Mesenteric fat pad (tissue), 1 donor: ENCODE measurements at places on chromosomes 7 and 10.

- no peak for DNase-seq
Measured at GRCh38 chr7:121271916-121272315, 56.9 kb upstream of the WNT16 start.

GRCh38 chr10:132304756-132305509 lies 2.8 kb downstream of the STK32C start:
- peak; percentile 84 for DNase-seq

DNA sequence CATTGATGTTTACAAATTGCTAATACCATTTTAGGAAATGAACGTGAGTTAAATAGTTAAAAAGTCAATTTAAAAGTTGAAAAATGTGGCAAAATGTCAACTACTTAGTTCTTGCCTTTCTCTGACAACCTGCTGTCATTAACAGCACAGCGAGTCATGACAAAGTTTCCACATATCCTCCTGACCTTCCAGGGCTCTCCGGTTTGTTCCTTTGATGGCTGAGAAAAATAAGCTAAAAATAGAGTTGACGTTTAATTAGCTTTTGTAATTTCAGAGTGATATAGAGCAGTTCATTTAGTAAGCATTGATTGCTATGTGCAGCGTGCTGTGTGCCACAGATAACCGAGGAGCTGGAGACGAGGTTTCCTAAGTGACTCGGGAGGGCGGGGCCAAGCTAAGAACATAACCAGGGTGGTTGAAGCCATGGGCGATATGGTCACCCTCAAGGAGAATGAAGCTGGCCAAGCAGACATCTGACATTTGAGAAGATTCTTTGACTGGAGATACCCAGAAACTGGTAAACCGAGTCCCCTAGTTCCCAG lies 47.9 kb downstream of the OGDH start:
- DNase-seq = no peak

DNA sequence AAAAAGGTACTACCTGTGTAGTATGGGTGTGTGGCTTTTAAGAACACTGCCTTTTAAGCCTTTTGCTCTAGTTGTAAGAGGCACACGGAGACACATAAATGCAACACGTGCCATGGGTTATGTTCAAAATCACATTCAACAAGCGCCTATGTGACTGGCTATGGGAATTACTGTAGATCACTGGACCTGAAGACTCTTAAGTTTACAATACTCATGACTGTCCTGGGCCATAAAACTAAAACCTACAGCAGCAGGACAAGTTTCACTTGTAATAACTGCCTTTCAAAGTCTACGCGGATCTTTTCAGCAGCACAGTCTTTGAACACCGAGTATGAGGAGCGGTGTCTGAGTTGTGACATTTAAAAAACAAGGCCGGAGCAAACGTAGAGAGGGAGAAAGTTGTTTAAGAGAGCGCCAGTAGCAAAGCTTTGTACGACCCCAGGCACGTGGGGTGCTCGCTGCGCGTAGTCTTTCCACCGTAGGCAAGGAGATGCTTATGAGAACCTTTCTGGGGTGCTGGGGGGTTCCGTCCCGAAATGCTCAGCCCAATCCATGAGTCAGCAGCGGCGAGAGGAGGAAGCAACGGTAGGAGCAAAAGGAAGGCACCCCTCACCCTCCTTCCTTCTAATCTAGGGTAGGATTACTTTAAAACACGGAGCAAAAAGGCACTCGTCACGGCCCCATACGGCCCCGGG lies 662 bp downstream of the DNAJC2 start:
- DNase-seq = no peak

GRCh38 chr10:108097258-108097657 lies 932.8 kb upstream of the SORCS1 start:
- DNase-seq = no peak

DNA sequence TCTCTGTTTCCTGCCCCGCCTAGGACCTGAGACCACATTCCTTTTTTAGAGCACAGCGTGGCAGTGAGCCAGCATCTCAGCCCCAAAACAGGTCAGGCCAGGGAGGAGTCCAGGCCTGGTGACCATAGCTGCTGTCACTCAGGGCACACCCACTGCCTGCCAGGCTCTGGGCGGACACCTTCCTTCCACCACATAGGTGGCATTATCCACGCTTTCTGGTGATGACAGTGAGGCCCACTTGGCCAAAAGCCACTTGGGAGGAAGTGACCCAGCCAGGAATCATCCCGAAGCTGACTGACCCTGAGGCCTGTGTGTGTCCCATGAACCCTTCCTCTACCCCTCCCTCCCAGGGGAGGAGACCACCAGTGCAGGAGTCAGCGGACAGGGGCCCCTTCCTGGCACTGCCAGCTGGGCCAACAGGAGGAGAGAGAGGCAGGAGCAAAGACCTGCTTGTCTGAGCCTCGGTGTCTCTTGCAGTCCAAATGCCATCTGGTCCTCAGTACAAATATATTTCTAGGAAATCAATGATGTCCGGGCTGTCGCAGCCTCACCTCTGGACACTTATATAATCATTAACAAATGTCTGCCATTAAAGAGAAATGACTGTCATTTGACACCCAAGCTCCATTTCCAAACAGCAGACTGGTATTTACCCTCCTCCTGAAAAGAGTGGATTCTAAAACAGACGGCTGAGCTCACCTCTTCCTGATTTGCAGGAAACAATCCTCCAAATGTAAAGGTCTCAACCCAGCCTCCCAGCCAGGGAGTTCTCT lies 63.0 kb downstream of the ABRAXAS2 start:
- DNase-seq = no peak

- no peak for DNase-seq
Measured at GRCh38 chr10:72487116-72487515, 132.4 kb upstream of the DNAJB12 start.

DNA sequence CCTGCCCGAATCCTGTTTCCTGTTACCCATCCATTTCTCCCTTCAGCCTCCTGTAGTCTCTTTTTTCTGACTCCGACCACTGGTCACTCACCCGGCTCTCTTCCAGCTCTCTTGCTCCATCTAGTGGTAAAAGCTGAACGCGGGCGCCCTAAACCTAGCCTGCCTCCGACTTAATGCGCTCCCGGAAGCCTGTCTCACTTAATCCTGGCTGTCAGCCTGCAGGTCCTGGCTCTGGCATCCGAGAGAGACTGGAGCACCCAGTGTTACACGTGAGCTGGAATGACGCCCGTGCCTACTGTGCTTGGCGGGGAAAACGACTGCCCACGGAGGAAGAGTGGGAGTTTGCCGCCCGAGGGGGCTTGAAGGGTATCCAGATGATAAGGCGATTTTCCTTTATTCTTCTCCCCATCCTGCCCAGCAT lies 10.3 kb downstream of the SUMF2 start:
- peak; percentile 90 for DNase-seq

GRCh38 chr7:102967798-102968197 lies 55.0 kb downstream of the LRRC17 start:
- DNase-seq = no peak

- no peak for DNase-seq
Measured at GRCh38 chr10:112045938-112046337, 137.6 kb downstream of the GPAM start.

GRCh38 chr7:128374041-128374440 lies 12.6 kb upstream of the PRRT4 start:
- no peak for DNase-seq

DNA sequence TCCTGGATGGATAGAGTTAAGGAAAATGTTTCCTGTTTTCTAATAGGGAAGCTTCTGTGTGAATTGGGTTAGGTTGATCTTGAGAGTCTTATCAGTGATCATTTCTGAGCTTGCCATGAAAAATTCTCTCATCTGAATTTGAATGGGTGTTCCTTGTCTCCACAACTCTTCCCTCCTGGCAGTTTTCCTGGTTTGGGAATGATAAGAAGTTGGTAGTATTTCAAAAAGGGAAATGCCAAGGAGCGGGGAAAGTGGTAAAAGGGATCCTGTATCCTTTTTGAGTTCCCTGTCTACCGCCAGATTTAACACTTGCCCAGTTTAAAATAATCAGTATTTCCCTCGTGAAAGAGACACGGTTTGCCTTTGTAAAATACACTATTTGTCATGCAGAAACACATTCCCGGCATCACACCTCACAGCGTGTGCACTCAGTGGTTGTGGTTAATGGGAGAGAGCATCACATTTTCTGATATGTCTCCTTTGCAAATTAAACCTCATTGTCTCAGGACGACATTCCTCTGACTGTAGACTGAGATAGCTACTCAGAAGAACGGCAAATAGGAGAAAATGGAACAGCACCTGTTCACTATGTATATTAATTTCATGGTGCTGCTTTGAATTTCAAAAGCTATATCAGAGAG lies 113.2 kb upstream of the IFRD1 start:
- DNase-seq = no peak

DNA sequence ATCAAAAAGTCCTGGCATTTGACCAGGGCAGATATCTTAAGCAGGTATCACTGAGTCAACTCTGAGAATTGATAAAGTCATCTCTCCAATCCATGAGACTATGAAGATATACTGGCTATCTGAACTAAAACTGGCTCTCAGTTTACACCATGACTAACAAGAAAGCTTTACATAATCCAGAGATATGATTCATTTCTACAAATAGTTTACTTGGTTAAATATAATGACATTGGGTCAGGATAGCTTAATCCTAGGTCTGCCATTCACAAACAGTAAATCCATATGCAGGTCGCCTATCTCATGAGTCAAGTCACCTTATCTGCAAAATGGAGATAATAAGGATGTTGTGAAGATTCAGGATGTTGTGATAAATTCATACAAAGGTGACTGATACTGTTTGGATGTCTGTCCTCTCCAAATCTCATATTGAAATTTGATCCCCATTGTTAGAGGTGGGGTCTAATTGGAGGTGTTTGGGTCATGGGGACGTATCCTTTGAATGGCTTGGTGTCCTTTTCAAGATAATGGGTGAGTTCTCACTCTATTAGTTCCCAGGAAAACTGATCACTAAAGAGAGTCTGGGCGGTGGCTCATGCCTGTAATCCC lies 117.4 kb downstream of the JMJD1C start:
- DNase-seq = no peak

- DNase-seq = no peak
Measured at GRCh38 chr10:96387161-96387560, 28.4 kb upstream of the OPALIN start.

- no peak for DNase-seq
Measured at GRCh38 chr10:71008150-71008549, 119.8 kb upstream of the PCBD1 start.

GRCh38 chr10:23469596-23470237 lies 30.8 kb downstream of the OTUD1 start:
- no peak for DNase-seq

DNA sequence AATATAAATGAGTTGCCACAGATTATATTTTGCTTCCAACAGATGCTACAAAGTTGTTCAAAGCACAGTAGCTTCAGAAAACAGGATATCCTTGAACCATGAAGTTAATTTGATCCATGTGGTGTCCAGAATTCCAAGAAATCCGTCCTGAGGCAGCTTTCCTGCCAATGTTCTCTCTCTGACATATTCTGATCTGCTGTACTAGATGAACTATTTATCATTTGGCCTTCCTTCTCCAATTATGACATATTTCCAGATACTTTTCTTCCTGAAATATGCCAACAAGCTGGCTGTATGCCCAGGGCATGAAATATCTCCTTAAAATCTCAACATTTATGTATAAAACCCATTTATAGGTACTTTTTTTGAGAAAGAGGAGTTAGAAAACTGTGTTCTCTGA lies 141.1 kb downstream of the SPAG6 start:
- DNase-seq = no peak

DNA sequence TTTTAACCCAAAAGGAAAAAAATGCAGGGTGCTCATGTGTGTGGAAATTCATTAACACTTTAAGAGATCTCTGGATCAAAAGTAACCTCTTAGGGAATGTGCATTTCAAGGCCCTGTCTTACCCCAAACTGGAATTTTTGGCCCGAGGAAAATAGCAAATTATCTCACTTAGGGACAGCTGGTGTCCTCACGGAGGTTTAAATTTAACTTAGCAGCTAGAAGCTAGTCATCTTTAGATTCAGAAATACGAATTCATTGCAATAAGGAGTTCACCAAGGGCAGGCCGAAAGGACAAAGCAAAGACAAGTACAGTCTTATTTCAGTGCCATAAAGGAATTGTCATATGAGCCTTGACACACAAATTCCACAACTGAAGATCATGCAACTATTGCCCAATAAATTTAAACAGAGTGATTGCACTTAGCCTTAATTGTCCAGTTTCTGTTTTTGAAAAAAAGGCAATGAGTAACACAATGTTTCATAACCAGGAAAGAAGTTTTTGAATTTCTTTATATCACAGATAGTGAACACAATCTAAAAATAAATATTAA lies 22.4 kb upstream of the SEMA3C start:
- DNase-seq = no peak

GRCh38 chr7:94452239-94452638 lies 57.4 kb upstream of the CASD1 start:
- no peak for DNase-seq

DNA sequence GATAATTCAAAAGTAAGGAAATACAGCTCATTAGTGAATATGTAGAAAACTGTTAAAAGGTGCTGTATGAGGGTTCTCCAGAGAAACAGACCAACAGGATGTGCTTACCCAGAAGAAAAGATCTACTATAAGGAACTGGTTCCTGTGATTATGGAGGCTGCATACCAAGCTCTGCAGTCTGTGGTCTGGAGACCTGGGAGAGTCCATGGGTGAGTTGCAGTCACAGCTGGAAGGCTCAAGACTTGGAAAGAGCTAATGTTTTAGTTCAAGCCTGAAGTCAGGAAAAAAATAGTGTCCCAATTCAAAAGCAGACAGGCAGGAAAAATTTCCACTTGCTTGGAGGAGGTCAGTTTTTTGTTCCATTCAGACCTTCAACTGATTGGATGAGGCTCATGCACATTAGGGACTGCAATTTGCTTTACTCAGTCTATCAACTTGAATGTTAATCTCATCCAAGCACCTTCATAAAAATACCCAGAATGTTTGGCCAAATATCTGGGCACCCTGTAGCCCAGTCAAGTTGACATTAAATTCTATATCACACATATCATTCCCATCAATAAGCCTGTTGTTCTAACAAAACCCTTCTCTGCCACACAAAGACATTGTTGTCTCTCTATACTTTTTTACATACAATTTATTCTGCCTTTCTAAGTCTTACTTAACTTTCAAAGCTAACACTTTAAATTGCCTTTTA lies 197.9 kb upstream of the KLF6 start:
- no peak for DNase-seq

GRCh38 chr10:90193240-90193985 lies 492.0 kb downstream of the KIF20B start:
- DNase-seq = no peak

- DNase-seq = no peak
Measured at GRCh38 chr7:148982654-148983199, 45.6 kb downstream of the PDIA4 start.
